ENCODE measurements at places on chromosomes 2 and 18.
A peak's percentile ranks its signal among the peaks of the same experiment; 100 is the strongest.

GRCh38 chr18:10524507-10525370 lies 1.1 kb upstream of the NAPG start:
- DNase-seq, result no peak

DNA sequence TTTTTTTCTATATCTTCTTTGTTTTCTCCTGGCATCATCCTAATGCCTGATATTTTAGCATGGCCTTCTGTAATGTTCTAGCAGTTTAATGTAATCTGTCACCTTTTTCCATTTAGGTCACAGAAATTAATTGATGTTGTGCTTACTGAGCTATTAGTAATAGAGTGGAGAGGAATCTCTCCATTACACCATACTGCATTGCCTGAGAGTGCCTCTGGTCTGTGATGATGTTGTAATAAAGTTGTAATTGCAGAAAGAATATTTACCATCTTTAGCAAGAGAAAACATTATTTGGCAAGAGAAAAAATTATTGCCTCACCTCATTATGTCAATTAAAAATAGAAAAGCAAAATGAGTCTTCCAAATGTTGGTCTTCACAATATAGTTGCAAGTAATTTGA lies 213.2 kb downstream of the KCNJ3 start:
- no peak for DNase-seq

GRCh38 chr18:74652392-74652988 lies 54.8 kb downstream of the ZNF407 start:
- peak; percentile 47 for DNase-seq

GRCh38 chr18:31217038-31217849 lies 54.6 kb upstream of the DSC1 start:
- DNase-seq, result peak; percentile 33

GRCh38 chr2:23120161-23120560 lies 264.8 kb upstream of the KLHL29 start:
- DNase-seq, result no peak

DNA sequence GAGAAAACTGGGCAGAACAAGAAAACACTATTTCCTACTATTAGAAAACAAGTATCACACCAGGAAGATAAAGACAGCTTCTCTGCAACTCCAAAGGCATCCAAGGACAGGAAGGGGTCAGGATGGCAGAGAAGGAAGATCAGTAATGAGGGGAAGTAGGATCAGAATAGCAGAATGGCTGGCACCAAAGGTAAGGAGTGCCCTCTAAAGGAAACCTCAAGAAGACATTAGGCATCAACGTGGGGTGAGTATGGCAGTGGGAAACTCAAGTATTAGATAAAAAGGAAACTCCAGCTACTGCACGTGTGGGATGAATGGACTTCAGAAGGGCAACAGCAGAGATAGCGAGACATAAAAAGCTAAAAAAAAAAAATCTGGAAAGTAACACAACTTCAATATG lies 25.9 kb downstream of the HDLBP start:
- no peak for DNase-seq

DNA sequence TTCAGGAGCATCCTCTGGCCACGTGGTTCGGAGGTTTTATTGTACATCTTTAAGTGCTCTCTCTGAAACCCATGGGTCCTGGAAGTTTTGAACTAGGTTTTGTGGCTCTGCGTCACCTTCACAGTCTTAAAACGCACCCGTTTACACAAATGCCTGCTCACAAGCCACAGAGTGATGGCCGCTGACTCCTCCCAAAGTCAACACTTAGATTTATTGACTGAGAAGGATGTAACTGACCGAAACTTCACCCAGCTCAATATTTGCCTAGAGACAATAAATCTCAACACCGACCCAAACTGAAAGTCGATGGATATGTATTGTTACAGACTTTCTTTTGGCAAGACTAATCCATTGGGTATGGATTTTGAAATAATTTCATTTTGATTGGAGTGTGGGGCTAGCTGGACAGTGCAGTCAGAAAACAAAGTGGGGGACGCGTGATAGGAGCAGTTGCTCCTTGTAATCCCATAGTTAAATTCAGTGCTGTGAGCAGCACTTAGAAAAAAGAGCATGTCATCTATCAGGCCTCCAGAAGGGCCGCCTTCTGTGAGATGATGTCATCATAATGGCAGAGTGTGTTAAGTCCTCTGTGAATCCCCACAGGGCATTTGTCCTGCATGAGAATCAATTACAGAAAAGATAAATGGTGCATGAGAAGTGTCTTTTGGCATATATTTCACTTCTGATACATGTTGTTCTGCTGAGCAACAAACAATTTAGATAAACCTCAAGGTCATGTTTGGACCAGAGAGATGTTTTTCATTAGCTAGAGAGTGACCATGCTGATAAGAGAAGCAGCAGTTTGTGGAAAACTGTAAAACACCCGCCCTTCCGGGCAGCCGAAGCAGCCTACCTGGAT lies 183.7 kb downstream of the INO80D start:
- DNase-seq, result no peak

- no peak for DNase-seq
Observed at GRCh38 chr2:10655499-10656225, 34.1 kb downstream of the NOL10 start.

GRCh38 chr2:193966590-193966989 lies 1690.4 kb upstream of the SLC39A10 start:
- DNase-seq, result peak; percentile 68

GRCh38 chr2:236171181-236171679 lies 3.0 kb upstream of the GBX2 start:
- no peak for DNase-seq

DNA sequence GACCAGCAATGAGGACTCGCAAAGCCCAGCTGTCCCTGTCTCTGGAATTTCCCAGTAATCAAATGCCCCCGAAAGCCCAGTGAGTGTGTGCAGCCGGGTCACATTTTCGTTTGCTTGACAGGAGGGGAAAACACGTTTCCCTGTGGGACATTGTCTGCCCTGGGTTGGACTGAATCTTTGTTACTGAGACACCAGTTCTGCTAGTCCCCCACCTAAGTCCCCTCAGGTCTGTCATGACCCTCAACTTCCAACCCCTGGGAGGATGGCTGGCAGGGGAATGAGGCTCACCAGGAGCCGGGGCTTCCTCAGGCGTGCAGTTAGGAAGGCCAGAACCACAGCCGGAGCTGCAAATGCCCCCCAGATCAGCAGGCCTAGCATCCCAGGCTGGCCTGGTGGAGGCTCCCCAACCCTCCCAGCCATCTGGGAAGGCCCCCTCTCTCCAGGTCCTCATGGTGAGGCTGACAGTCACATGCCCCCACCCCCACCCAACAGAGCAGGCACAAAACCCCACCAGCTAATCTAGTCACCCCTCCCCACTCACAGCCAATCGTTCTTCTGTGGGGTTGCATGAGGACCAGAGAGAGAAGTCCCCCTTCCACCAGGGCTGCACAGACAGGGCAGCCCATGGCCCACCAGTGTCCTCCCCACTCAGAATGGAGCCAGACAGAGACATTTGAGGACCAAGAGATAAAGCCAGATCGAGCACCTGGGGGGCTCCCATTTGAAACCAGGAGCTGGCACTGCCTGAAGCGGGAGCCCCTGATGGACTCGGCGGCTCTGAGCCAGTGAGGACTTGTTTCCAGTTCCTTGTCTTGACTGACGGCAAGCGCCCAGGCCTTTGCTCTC lies 33.6 kb downstream of the CYP26B1 start:
- no peak for DNase-seq

DNA sequence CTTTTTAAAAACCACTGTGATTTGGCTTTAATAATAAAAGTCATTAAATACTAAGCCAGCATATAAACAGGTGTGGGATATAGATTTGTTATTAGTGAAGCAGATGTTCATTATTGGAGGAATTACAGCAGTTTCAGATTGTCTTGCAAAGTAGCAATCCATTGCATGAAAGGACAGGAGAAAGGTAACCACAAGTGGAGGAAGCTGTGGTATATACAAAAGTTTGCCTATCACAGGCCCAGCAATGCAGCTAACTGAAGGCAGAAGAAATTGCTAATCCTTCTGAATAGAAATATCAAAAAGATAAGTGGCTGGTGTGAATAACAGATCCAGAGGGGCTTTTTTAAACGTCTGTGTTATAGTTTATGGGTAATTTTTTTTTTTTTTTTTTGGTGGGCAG lies 199.4 kb downstream of the ZNF385B start:
- DNase-seq, result no peak

GRCh38 chr2:70986499-70987189 lies 8.0 kb downstream of the TEX261 start:
- DNase-seq, result no peak

DNA sequence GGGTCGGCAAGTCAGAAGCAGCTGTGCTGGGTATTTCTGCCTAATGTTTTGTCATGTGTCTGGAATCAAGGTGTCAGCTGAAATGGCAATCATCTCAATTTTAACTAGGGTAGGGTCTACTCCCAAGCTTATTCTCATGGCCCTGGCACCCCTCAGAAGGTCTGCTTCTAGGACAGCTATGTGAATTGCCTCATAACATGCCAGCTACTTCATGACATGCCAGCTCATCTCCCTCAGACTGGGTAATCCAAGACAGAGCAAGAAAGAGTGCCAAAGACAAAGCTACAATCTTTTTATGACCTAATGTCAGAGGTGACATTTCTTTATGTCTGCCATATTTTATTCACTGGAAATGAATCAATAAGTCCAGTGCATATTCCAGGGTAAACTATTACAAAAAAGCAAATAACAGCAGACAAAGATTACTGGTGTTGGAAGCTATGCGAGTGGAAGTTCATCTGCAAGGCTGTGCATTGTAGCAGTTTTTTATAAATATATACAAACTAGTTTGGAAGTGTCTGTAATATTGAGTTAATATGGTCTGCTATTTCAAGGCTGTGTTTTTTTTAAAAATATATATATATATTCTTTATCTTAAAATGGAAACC lies 153.3 kb downstream of the FSIP2 start:
- no peak for DNase-seq

GRCh38 chr2:205892251-205892655 lies 193.7 kb downstream of the INO80D start:
- DNase-seq, result no peak

DNA sequence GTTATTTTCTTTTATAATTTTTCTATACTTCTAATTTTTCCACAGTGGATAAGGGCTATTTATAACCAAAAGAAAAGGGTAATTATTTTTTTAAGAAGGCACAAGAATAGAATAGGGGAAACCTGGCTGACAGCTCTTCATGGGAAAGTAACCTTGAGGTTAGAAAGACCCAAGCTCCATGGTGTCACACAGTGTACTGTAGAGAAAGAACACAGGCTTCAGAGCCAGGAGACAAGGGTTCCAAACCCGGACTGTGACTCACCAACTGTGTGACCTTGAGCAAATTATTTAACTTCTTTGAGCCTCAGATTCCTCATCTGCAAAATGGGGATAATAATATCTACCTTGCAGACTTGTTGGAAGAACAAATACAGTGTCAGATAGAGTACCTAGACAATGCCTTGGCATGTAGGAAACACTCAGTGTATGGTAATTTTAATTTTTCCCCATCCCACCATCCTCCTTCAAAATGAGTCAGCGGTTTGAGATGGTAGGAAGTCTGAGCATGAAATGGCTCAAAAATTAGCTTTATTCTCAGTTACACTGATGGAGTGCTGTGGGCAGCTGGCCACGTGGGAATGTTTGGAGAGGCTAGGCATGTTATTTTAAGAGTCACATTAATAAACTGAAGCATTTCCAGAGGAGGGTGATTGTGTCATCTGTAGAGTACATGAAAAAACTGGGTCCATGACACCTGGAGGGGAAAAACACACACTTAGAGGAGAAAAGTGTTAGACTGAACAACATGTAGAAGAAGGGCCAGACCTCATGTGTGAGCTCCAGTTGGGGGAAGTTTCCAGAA lies 36.7 kb downstream of the TMEM37 start:
- peak; percentile 30 for DNase-seq

GRCh38 chr18:75265872-75266271 lies 55.3 kb downstream of the TSHZ1 start:
- DNase-seq, result no peak

DNA sequence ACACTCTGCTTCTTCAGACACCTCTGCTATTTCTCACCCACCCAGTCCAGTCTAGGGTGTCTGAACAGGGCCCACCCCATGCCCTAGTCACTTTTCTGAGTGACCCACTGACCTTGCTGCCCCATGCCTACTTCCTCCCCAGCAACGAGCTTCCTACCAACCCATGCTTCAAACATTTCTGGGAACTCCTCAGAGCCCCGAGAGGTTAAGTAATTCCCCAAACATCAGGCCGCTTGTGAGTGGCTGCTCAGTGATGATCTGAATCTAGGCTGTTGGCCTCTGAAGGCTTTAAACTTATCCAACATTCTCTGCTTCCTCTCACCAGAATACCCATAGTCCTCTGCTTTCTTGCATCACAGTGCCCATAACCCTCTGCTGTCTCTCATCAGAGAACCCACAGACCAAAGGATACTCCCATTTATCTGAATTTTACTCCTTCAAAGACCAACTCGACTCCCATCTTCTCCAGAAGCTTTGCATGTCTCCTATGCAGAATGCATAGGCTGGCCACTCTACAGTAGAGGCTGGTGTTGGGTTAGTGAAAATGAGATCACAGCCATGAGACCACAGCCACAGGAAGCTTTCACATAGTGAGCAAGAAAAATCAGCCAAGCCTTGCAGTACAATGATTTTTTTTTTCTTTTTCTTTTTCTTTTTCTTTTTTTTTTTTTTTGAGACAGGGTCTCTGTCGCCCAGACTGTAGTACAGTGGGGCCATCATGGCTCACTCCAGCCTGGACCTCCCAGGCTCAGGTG lies 309.5 kb upstream of the LYPD1 start:
- DNase-seq, result no peak

DNA sequence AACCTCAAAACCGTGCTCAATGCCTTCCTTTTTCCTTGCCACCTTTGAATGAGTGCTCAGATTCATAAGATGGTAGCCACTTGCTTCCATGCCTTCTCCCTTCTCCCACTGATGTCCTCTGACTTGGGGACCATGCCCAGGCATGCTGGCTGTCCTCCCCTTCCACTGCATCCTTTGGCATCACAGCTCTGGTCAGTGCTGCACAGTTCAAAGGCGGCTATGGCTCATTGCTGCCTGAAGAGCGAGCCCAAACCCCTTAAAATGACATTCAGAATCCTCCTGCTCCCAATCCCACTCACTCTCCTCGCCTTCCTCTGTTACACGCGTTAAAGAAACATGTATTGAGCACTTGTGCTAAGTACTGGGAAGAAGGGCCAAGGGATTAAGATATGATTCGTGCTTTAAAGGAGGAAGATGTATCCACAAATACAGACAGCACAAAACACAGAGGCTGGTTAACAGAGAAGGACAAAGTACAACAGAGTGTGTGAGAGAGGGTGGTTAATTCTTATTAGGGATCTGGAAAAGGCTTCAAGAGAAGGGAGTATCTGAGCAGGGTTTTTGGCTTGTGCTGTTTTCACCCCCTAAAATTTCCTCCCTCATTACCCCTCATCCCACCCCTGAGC lies 81.8 kb downstream of the CERKL start:
- no peak for DNase-seq

DNA sequence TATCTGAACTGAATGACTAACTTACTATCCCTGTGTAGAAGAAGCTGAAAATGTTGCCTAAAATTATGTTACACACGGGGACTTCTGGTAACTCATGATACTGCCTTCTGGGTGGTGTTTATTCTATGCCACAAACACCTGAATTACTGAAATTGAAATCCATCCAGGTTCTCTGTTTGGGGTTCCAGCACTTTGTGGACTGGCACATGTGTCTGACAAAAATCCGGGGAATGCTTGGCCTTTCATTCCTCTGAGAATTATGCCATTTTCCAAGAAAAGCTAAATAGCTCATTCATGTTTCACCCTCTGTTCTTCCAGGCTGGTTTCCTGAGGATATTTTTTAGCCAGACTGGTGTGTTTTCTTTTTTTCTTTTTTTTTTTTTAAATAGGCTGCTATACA lies 59.5 kb upstream of the POU3F3 start:
- DNase-seq, result peak; percentile 22
